ENCODE measurements at places on chromosomes 4 and X.

DNA sequence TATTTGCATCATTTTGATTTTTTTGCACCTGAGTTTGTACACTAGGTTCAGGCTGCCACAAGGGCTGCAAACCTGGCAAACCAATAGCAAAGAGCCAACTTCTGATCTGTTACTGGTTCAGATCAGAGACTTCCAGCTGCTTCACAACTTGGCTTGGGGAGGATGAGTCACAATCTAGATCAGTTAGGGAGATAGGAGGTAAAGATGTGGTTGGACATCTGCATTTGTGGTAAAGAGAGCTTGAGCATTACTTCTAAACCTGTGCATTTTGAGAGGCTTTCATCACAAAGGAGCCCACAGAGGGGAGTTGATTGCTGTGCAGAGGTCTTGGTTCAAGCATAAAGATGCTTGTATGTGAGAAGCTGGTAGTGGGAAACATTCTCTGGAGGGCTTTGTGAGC is 34.5 kb downstream of the LINC00632 start:
- DNase-seq: no peak

DNA sequence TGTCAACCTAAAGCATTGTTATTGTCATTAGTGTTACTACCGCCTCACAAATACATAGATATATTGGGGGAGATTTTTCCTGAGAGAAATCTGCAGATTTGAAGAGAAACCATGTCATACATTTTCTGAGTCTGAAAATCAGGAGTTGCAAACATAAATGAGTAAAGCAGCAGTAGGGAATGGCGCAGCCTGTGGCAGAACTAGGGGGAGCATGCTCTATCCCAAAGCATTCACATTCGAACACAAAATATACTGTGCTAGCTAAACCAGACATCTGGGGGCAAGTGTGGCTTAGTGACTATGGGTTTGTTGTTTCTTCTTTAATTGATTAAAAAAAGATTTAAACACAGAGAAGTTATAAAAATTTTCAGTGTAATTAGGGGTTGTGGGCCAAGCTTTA is 83.2 kb downstream of the CPE start:
- DNase-seq: no peak

DNA sequence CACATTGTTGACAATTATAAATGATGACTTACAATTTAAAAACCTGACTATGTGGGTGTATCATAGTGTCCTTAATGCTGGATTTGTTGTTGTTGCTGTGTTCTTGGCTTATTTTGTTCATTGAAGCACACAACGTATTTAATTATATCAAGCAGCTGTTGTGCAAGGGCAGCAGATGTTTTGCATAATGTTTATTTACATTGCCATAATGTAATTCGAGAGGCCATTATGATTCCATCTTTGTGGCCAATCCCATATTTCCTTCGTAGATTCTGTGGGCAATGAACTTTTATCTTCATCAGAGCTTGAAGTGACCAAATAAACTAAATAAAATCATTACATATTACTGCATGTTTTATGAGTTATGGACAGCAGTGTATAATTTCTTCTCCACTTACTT is 422.6 kb upstream of the GALNTL6 start:
- DNase-seq: no peak

GRCh38 chr4:23741681-23742191 is 148.1 kb downstream of the PPARGC1A start:
- no peak for DNase-seq

- no peak for DNase-seq
These were observed 26.3 kb downstream of the TBC1D14 start for GRCh38 chr4:6935965-6936364.

- DNase-seq: no peak
These were observed 6.6 kb downstream of the IBSP start for GRCh38 chr4:87805971-87806370.

DNA sequence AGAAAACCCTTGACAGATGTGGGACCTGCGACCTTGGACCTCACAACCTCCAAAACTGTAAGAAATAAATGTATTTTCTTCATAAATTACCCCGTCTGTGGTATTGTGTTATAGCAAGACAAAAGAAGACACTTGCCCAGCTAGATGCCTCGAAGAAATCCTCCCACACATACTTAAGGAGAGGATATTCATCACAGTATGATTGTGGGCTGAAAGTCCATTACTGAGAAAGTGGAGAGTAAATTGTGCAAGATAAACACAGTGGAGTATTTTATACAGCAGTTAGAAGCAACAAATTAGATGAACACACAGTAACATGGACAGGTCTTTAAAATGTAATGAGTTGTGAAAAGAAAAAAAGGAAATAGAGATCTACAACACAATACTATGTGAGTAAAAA is 25.8 kb upstream of the PLA2G12A start:
- DNase-seq: no peak

All from left ventricle myocardium inferior (tissue), 1 donor.